ENCODE measurements at places on chromosomes 3 and 15.
A peak's percentile ranks its signal among the peaks of the same experiment; 100 is the strongest.

DNA sequence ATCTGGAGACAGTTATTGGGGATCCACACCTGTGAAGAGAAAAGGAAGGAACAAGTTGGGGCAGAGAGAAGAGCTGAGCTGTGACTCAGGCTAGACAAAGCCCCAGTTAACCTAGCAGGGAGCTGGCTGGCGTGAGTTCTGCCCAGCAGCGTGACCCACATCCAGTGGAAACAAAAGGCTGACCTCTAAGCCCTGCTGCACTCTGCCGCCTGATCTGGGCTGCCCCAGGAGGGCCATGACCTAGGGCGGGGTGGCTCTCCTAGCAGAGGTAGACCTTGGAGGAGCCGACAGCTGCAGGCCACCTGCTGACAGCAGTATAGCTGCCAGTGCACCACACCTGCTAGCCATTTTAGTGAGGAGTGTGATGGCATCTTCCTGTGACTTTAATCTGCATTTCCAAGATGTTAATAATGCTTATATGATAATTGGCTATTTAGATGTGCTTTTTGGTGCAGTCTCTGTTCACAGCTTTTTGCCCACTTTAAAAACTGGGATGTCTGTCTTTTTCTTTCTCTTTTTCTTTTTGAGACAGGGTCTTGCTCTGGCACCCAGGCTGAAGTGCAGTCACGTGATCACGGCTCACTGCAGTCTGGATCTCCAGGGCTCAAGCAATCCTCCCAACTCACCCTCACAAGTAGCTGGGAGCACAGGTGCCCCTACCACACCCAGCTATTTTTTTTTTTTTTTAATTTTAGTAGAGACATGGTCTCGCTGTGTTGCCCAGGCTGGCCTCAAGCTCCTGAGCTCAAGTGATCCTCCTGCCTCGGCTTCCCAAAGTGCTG lies 78.1 kb downstream of the LSM3 start:
- DNase-seq = no peak

DNA sequence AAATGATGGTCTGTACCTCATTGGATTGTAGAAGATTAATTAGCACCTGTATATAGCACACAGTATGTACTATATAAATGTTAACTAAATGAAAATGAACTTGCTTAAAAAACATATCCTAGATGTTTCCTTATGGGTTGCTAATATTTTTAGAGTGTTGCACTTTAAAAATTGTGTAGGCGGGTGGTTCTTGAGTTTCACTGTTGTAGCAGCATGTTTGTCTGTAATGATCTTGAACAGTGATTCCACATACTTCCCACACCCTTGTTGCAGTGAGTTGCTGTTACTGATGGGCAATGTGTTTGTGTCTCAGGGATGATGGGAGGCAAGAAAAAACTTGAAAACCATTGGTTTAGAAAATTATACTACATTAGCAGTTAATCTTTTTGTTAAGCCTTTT lies 22.0 kb downstream of the USP3 start:
- no peak for DNase-seq

- DNase-seq = no peak
Observed at GRCh38 chr3:187795207-187795960, 50.1 kb upstream of the BCL6 start.

DNA sequence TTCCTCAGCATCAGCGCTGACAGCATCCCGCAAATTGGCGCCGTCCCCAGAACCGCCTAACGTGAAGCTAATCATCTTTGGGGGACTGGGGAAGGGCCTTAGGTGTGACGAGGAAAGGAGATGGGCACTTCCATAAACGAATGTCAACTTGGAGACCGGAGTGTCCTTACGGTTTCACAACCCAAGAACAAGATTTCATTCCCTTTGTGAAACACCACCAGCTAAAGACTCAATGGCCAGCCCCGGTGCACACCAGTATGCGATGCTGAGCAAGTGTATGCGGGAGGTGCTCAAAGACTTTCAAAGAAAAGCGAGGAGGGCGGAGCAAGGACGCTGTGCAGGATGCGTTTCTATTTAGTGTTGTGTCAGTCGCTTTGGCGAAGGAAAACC lies 759 bp upstream of the TTBK2 start:
- peak; percentile 6 for DNase-seq

- peak; percentile 27 for DNase-seq
Observed at GRCh38 chr3:141644931-141645330, 93.2 kb upstream of the RNF7 start.

GRCh38 chr15:63834500-63835210 lies 907 bp upstream of the HERC1 start:
- DNase-seq = peak; percentile 6

DNA sequence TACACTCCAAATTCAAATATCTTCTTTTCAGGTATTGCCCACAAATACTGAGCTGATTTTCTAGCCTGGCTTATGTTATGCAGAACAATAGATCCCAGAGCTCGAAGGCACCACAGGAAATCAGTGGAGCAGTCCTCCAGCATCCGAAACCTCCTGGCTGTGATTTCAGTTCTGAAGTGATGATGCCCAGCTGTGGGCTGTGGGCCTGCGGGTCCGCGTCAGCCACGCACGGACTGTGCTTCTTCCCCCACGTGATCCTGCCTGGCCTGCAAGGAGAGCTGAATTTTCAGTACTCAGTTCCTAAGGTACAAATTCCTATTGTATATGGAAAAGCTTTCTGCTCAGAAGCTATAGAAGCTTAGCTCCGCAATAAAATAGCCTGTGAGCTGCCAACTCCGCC lies 96.2 kb downstream of the OCA2 start:
- no peak for DNase-seq

- no peak for DNase-seq
Observed at GRCh38 chr3:151777880-151778279, 36.0 kb upstream of the AADAC start.

- no peak for DNase-seq
Observed at GRCh38 chr15:50057196-50057595, 61.8 kb downstream of the ATP8B4 start.

- DNase-seq = no peak
Observed at GRCh38 chr15:28129231-28129848, 30.2 kb upstream of the OCA2 start.

DNA sequence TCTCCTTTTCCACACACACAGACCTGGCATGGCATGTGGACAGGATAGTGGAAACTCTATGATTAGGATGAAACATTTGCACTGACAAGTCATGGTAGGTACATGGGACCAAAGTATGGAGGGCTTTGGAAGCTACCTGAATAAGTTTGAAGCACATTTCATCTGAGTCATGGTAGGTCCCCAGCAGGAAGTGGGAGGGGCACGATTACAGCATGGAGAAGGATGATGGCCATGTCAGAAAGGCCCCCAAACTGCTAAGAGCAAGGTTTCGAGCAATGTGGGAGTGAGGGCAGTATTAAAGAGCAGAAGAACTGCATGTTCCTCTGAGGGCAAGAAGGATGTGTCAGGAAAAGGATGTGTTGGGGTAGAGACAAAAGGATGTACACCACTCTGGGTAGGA lies 51.5 kb upstream of the CSTA start:
- no peak for DNase-seq

GRCh38 chr3:183572935-183573334 lies 17.4 kb upstream of the KLHL6 start:
- no peak for DNase-seq

DNA sequence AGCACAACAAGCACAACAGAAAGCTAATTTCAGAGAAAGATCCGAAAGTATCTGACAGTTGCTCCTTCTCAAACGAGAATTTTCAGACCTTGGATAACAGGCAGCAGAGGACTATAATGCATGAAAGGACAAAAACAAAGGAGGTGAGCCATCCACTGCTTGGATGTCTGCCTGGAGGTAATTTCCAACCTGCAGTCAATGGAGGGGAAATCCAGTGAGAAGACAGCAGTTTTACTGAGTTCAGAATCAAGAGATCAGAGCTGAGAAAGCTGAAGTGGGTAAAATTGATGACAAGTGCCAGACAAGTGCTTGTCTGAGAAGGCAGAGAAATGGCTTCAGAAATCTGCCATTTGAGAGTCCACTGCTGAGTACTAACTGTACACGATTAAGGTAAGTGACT lies 22.1 kb downstream of the UBE3A start:
- no peak for DNase-seq

DNA sequence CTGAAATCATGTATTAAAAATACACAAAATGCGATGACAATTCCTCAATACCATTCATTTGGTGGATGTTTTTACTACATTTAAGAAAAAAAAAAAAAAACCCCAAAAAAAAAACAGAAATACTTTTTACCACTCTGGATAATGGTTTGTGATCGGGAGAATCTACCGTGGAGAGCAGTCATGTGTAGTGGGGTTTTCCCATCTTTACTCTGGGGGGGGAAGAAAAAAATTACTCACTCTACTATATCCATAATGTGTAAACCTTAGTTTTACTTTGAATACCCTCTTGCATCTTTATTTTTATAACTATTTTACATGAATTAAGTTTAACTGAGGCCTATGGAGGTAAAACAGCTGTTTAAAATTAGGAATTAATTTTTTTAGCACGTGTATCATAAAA lies 83.3 kb downstream of the ANKRD28 start:
- no peak for DNase-seq

DNA sequence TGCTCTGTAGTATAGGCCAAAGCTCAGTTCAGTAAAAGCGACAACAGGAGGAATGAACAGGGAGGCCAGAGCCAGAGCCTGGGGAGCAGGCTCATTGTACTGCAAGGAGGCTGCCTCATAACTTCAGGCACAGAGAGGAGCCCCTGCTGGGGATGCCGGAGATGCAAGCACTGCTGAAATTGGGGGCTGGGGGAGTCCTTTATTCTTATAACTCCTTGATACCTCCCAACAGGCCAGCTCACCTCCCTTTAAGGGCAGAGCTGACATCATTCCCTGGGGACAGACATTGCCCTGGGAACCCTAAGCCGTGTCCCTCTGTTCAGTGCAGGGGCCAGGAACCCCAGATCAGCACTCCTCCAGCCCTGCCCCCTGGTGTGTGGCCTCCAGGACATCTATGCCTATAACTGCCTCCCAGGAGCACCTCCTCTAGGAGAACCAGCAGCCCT lies 83.8 kb upstream of the MRPS22 start:
- DNase-seq = no peak

- no peak for DNase-seq
Observed at GRCh38 chr3:106242781-106243180, 374.0 kb upstream of the CBLB start.

GRCh38 chr3:30439451-30440053 lies 166.8 kb upstream of the TGFBR2 start:
- DNase-seq = no peak

DNA sequence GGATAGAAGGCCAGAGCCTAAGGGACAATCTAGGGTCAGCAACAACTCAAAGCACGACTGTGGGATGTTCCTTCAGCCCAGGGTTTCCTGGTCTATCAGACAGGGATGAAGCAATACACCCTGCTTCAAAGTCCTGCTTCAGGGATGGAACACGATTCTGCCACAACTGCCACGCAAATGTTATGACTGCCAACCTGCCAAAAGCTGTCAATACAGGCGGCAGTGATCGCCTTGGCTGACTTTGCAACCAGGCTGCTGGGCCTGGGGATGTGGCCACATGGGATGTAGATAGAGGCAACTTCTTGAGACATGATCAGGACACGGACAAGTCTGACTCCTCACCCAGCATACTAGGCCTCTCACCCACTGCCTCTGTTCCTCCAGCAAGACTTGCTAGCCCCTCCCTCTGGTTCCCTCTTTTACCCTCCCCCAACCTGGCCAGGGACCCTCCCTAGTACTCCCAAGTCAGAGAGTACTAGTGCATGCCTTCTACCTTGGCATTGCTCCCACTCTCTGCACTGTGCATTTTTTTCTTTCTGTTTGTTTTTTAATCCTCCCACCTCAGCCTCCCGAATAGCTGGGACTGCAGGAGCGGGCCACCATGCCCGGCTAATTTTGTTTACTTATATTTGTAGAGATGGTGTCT lies 7.6 kb downstream of the CCDC12 start:
- no peak for DNase-seq

DNA sequence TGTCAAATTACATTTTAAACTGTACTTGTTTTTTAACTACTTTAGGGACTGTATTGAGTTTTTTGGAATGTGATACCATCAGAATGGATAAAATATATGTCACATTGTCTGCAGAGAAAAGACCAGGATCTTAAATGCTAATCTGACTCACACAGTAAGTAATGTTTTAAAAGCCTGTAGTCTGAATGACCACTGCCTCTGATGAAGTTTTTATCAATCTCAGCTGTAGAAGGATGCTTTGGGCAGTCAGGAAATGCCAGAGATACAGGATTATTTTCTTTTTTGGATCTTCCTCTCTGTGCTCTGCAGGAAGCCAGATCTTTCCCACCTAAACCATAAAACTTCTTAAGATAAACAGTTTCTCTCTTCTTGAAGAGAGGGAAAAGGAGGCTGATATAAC lies 73.1 kb upstream of the PRTG start:
- DNase-seq = no peak

DNA sequence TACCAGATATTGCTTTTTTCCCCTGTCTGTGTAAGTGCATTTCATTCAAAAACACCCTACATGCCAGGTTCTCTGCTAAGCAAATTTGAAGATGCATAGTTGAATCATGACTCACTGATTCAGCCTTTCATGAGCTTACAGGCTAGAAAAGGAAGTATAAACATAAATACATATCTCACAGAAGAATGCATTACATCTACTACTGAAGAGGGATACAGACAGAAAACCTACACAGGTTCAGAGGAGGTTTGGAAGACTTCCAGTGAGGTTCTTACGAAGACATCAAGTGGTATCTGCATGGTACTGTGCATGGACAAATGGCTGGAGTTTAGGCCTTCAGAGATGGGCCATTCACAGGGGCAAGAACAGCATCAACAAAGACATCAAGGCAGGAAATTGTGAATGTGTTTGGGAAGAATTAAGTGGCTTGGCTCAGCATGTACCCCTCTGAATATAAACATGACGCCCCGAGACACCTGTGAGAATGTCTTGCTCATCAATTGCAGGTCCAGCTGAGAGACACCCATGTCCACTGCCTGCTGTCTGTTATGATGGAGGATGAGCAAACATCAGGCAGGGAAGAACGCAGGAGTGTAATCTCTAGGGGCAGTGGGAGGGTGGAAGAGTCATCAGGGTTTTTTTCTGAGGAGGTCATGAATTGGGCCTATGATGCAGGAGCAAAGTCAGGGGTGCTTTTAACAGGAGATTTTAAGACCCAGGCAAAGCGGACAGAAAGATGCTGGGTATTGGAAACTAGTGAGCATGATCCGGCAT lies 105.1 kb upstream of the GALNT15 start:
- DNase-seq = no peak

DNA sequence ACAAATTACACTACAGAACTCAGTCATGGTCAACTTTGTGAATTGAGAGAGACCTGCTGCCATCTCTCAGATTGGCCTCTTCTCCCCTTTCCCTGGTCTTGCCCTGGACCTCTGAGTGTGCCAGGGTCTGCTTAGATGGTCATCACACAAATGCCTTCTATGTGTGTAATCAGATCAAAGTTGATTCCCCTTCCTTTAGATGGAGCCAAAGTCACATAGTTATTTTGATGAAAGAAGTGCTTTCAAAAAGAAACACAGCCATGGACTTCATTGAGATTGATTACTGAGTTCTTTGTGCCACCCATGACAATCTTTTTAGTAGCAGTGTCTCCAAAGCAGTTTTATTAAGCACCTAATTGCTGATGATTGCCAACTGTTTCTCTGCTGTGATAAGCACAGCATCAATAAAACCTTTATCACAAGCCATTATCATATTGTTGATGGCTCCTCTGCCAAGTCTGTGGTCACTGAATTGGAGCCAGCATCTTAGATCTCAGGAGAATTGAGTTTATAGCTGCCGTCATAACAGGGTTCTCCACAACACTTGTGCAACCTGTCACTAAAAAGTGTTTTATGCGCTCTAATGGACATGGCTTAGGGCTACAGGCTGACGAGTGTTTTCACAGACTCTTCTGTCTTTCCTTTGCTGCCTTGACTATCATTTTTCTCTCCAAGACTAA lies 149.7 kb upstream of the NUDT16 start:
- no peak for DNase-seq

All from SHP77 treated with DMSO at 0.1 percent for 48 hours (cell line).